ENCODE measurements at places on chromosomes 7 and 10. TPM values are rescaled to one million over a fixed set of nuclear protein-coding genes. Genes with fewer than 3 reads are reported as not detected.

WIPF3 gene
- not detected for total RNA-seq

SRRT gene
- total RNA-seq, result 42.7 TPM

SNX10 gene
- 0.72 TPM for total RNA-seq

HABP2 gene
- total RNA-seq, result not detected

IFIT1B gene
- not detected for total RNA-seq

AGBL3 gene
- total RNA-seq, result 0.22 TPM

CABCOCO1 gene
- total RNA-seq, result 0.14 TPM

CYP2C9 gene
- total RNA-seq, result not detected

GPR15LG gene
- total RNA-seq, result not detected

MRLN gene
- total RNA-seq, result not detected

NXPH1 gene
- not detected for total RNA-seq

CHST3 gene
- 26.8 TPM for total RNA-seq

SEC23IP gene
- total RNA-seq, result 48.4 TPM

PNLIPRP1 gene
- not detected for total RNA-seq

VSTM2A gene
- not detected for total RNA-seq

CREB5 gene
- total RNA-seq, result 5.5 TPM

PRTFDC1 gene
- 15.6 TPM for total RNA-seq

EMX2 gene
- total RNA-seq, result 0.57 TPM

ADAP1 gene
- total RNA-seq, result 3.1 TPM

OR2A42 gene
- total RNA-seq, result not detected

ASB15 gene
- not detected for total RNA-seq

PIP gene
- not detected for total RNA-seq

EGFR gene
- total RNA-seq, result 99.8 TPM

ZNF679 gene
- not detected for total RNA-seq

RBM20 gene
- total RNA-seq, result under 0.01 TPM

UNCX gene
- not detected for total RNA-seq

NPSR1 gene
- total RNA-seq, result not detected

MMRN2 gene
- total RNA-seq, result 2.0 TPM

PTPRN2 gene
- not detected for total RNA-seq

HPS1 gene
- 40.4 TPM for total RNA-seq

PNLIP gene
- total RNA-seq, result not detected

GPER1 gene
- 3.4 TPM for total RNA-seq

NKX2-3 gene
- total RNA-seq, result not detected

ASB10 gene
- not detected for total RNA-seq

SRGN gene
- 29.1 TPM for total RNA-seq

COL1A2 gene
- total RNA-seq, result 2,752 TPM

SYT15 gene
- total RNA-seq, result 0.43 TPM

ATP6V0A4 gene
- 0.14 TPM for total RNA-seq

KIF11 gene
- 47.4 TPM for total RNA-seq

HECW1 gene
- 3.7 TPM for total RNA-seq

LLCFC1 gene
- total RNA-seq, result not detected

LBX1 gene
- total RNA-seq, result not detected

INHBA gene
- 186 TPM for total RNA-seq

POM121 gene
- 10.5 TPM for total RNA-seq

FXYD4 gene
- total RNA-seq, result not detected
